NCI-H446 treated with DMSO at 0.1 percent for 48 hours (cell line): ENCODE measurements at places on chromosomes 3 and 15.

DNA sequence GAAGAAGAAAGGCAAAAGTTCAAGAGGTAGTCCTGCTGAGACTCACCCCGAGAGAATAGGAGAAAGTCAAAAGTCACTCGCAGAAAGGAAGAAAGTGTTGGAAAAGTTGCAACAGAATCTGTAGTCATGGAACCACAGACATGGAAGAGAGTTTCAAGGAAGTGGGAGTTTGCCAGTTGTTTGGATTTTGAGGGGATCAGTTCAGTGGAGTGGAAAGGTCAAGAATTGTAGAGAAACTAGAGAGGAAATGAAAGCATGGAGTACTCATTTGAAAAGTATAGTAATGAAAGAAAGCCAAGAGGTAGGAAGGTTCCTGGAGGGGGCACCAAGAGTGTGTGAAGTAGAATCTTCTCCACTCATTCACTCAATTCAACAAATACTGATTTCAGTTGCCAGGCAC lies 34.7 kb downstream of the SPTSSB start:
- no peak for DNase-seq

DNA sequence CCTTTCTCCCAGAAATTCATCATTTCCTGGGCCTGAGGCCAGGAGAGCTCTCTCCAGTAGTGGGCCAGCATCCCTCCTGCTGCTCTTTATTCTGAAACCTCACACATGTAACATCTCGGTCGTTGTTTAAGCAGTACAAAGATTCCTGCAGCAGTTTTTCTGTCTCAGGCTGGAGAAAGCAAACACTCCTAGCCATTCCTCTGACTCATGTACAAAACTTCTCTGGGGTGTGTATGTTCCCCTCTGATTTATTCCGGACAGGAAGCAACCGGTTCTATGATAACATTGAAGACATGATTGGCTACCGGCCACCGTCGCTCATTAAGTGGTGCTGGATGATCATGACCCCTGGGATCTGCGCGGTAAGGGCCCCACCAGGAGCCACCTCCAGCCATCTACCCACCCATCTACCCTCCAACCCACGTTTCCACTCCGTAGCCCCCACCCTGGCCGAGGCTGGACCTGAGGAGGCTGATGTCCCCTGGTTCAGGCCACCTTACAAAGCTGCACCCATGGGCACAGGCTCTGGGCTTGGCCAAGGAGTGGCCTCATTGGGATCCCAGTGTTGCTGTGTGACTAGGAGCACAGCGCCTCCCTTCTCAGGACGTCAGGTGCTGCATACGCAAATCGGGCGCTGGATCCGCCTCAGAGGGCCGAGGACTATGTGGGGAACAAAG lies 58.6 kb upstream of the SLC6A1 start:
- no peak for DNase-seq

DNA sequence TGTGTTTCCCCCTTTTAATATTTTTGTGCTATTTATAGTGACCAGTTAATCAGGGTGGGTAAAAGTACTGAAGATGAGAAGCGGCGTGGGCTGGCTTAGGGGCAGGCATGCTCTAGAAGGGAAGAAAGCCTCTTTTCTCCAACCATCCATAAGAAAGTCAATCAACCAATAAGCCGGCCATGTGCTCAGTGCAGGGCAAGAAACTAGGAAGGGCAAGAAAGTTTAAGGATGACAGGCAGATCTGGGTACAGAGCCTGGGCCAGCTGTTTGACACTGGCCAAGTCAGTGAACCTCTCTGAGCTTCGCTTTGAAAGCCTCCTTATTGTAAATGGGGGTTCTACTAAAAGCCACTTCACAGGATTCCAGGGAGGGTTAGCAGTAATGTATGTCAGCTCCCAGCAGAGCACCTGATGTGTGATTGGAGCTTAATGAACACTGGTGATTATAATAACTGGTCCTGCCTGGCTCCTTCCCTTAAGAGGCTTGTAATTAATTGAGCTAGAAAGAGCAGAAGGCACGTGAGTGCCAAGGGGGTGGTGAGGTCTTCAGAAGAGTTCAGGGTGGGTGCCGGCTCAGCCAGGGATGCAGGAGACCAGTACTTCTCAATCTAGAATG lies 5.7 kb upstream of the CHRNA3 start:
- DNase-seq: no peak

GRCh38 chr3:79515072-79515471 lies 252.7 kb downstream of the ROBO1 start:
- peak; percentile 62 for DNase-seq

- DNase-seq: no peak
Measured at GRCh38 chr3:196677353-196677752, 34.7 kb downstream of the CEP19 start.
